ENCODE measurements at places on chromosomes 1 and 21.

DNA sequence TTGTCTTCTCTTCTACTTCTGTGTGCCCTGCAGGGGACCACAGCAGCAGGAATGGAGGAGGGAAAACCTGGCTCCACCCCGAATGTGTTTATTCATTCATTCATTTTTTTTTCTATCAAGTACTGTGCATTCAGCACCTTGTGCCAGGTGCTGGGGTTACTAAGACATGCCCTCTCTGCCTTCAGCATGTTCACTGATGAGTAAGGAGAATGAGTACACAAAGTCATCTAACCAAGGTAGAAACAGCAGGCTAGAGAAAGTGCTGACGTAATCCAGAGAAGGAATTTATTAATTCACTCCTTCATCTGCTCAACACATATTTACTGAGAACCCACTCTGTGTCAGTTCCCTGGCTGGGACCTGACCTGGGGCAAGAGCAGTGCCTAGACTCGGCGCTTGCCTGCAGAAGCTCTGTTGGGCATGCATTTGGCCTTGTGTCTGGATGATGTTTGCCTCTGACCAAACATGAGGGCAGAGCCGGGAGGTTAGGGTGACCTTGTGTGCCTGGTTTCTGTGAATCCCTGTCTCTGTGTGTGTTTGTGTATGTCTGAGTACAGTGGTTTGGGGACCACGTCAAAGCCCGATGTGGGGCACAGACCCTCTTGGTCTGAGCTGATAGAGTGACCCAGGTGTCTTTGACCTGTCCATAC, 3.3 kb upstream of the MYOG start:
- DNase-seq, result no peak

- no peak for DNase-seq
Measured at GRCh38 chr1:117250061-117250606, 39.4 kb upstream of the VTCN1 start.

DNA sequence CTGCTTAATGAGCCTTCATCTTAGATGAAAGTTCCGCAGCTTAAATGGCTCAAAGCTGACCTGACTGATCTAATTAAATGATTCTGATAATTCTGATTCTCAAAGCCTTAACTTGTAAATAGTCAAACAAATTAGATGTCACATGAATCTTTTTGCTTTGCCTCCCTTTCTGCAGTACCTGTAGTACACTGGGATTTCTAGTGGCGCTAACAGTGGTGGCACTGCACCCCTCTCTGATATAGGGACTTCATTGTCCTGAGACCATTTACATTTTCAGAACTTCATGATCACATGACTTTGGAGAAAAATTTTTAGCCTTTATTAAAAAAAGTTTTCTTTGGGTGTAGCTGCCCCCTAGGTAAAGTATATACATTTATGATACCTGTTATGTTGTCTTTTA, 546.7 kb upstream of the ADGRL2 start:
- DNase-seq, result no peak

DNA sequence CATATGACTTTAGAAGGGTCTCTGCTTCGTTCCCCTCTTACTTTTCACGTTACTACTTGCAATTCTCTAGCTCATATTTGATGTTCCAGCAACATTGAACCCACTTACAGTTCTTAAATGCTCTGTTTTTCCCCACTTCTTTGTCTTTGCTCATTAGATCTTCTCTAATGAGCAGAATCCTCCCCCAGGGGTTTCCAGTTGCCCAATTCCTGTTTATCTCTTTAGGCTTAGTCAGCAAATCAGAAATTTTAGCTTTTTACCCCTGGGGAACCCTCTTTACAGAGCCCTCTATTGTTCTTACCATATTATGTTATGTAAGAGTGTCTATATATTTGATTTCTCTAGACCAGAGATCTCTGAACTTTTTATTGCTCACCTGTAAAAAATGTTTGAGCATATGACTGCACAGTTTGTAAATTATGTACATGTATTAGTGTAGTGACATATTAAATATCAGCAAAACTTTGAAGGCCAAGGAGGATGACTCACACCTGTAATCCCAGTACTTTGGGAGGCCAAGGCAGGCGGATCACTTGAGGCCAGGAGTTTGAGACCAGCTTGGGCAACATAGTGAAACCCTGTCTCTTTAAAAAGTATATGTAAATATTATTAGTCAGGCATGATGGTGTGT, 71.4 kb downstream of the FNBP1L start:
- no peak for DNase-seq

- no peak for DNase-seq
Measured at GRCh38 chr1:53254011-53254640, 15.8 kb upstream of the MAGOH start.

GRCh38 chr1:181259026-181259745, 170.7 kb downstream of the IER5 start:
- no peak for DNase-seq

GRCh38 chr1:210239349-210240111, 6.9 kb downstream of the SERTAD4 start:
- DNase-seq, result no peak

GRCh38 chr1:45793942-45794604, 9.3 kb upstream of the MAST2 start:
- no peak for DNase-seq

- DNase-seq, result no peak
Measured at GRCh38 chr1:234851450-234852438, 241.8 kb upstream of the IRF2BP2 start.

DNA sequence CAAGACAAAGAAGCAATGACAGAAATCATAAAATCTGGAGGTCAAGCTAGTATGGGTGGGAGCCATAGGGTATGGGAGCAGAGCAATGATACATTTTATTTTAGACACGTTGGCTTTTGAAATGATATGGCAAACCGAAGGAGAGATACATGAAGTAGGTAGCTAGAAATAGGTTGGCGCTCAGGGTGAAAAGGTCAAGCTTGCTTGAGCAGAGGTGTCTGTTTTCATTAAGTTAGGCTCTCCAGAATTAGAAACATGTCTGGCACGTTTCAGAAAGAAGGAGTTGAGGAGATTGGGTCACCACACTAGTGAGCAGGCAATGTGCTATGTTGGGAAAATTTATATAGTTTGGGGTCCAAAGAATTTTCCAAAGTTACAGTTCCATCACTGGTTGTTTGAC, 151.4 kb downstream of the AMY1C start:
- no peak for DNase-seq

- no peak for DNase-seq
Measured at GRCh38 chr1:213993929-213994328, 6.2 kb downstream of the PROX1 start.

GRCh38 chr1:84479998-84480397, 932 bp downstream of the RPF1 start:
- no peak for DNase-seq

DNA sequence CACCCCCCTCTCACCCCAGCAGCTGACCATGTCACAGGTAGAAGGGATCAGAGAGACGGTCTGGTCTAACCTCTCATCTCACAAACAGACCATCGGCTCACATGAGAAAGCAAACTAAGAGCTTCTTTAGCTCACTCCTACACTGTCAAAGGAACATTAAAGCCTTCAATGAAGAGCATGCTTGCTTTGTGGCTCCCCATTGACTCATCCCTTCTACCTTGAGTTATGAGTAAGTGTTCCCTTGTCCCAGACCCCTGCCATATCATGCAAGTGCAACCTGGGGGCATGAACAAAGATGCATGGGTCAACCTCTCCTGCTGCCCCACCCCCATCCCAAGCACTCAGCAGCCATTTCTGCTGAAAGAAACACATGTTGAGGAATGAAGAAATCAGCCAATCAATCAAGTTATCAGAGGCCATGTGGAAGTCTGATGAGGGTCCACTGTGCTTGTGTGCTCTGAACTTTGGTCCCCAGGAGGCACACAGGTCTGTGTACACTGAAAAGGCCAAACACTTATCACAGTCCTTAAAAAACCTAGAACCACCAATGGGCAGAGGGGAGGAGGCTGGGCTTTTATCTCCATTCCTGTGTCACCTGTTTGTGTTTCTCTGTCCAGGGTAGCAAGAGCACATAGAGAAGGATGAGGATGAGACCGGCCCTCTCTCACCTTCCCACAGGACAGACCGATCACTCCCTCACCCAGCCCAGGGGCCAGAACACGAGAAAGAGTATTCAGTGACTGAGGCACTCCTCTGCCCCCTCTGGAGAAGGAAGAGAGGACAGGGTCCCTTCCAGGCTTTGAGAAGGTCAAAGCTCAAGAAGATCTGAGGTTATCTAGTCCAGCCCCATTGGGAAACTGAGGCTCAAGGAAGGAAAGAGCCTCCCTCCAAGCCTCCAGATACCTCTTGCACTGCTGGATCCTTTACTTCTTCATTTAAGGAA, 9.5 kb downstream of the ETNK2 start:
- no peak for DNase-seq

- DNase-seq, result no peak
Measured at GRCh38 chr1:201849372-201850052, 20.6 kb downstream of the IPO9 start.

- DNase-seq, result no peak
Measured at GRCh38 chr1:167186771-167187170, 33.9 kb upstream of the POU2F1 start.

DNA sequence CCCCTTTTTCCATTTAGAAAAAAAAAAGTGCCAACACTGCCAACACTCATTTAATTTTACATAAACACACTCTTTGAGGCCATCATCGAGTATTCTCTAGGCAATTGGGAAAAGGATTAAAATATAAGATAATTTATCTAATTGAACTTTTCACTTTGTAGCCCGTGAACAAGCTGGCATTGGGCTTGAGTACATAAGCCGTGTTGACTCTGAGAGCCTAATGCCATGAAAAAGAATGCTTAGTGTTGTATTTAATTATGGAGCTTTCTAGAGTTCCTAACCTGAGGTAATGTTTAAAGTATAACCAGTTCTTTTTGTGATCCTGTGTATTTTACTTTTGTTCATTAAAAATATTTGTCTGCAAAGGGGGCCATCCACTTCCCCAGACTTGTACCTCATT, 193.8 kb downstream of the LYPLAL1 start:
- no peak for DNase-seq

- no peak for DNase-seq
Measured at GRCh38 chr1:65393347-65393746, 27.1 kb upstream of the LEPR start.

DNA sequence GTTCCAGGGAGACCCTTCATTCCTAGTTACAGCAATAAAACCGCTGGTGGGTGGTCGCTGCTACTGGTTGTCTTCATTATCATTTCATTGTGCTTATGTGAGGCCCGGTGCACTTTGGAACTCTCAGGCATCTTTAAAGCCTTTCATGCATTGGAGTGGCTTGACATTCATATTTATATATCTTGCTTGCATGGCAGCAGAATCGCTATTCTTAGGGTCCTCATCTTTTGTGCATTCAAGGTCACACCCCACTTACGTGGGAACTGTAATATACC, 110.1 kb downstream of the ZBTB18 start:
- no peak for DNase-seq

- no peak for DNase-seq
Measured at GRCh38 chr1:30778154-30778978, 20.8 kb upstream of the LAPTM5 start.

DNA sequence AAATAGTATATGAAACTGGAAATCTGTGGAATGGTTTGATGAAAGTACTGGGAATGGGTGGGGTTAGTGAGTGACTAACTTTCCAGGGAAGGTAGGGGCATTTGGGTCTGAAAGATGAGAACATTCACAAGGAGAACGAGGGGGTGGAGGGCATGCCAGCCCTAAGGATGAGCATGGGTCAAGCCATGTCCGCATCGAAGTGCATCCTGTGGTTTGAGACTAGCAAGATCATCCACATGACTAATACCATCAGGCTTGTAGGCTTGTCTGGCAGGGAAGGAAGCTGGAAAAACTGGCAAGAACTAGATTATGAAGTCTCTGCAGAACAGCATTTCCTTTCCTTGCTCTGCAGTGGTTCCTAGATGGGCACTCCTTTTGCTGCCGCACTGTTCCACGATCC, 70.4 kb upstream of the UBE2U start:
- DNase-seq, result no peak

DNA sequence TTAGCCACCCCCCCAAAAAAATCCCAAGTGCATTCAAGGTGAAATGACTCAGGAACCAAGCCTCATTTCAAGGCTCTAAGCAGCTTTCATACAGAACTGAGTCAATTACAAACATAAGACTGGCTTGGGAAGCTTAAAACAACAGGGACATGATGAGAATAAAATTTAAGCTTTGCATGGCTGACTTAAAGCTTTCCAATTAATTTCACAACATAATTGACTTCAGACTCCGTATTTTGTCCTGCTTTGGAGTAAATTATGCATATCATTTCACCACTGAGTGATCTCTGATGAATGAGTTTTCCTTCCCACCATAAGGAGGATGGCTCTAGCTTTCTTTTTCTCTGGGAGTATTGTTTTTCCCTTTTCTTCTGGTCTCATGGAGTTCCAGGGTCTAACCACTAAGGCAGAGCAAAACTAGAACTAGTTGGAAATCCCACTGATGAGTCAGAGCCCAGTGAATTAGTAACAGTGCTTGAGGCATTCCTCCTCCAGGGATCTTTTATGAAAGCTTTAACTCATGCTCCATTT, 72.8 kb downstream of the XCL2 start:
- no peak for DNase-seq

GRCh38 chr1:182700351-182700709, 15.9 kb upstream of the RGS8 start:
- DNase-seq, result no peak

DNA sequence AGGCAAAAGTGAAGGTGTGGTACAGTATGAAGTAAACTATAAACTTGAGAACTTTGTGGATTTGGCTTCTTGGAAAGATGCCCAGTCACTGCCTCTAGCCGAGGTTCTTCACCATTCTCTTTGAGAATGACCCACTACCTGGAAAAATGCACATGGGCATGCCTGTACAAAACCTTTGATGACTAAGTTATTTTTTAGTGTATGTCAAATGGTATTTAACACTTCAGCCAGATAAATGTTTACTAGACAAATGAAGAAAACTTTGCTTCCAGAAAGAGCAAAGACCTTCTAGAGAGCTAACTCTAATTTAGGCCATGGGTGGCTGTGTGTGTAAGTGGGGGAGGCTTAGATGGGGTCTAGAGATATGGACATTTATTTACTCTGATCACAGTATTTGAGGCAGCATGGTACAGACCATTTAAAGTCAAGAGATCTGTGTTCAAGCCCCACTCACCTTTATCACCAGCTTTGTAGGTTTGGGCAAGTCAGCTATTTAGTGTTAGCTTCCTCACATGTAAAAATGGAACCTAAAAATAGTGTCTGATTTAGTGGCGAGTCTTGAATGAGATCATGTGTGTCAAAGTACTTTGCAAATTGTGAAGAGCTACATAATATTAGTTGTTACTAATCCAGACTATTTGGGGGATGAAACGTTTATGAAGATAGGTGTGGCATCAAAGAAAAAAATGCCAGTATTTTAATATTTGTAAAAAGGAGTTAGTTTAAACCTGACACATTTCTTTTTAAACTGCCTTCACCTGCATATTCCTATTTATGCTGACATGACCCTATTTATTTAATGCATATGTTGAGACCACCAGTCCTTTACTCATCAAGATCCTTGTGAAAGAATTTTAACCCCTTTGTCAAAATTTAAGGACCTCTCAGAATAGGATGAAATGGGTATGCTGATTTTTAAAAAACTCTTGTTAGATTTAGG, 20.2 kb downstream of the NFYC start:
- no peak for DNase-seq
